ENCODE measurements at places on chromosomes 12 and 14.

- no peak for DNase-seq
These were observed 24.3 kb downstream of the VRK1 start for GRCh38 chr14:96821501-96821900.

- DNase-seq, result no peak
These were observed 509.1 kb downstream of the DIO2 start for GRCh38 chr14:79702197-79702596.

- no peak for DNase-seq
These were observed 384.7 kb downstream of the ALG10 start for GRCh38 chr12:34406996-34407300.

DNA sequence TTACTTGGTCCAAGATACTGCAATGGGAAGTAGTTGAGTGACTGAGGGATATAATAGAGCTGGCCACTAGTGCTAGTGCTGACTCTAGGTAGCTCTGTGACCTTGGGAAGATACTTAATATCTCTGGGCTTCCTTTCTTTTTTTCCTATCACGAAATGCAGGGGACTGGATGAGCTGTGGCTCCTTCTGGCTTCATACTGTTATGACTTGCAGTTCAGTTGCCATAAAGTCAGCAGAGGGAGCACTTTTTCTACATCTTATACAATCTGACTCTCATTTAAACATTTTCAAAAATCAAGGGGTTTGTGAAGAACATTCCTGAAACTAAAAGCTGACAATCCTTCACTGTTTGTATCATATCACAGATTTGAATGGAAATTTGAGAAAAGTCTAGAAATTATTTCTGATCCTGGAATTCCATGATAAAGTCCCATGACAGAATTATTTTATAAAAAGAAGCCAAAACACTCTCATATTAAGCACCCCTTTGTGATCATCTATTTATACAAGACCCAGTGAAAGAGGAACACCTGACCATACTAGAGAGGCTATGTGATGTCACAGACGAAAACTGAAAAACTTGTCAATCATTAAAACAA is 5.3 kb downstream of the BHLHE41 start:
- no peak for DNase-seq

DNA sequence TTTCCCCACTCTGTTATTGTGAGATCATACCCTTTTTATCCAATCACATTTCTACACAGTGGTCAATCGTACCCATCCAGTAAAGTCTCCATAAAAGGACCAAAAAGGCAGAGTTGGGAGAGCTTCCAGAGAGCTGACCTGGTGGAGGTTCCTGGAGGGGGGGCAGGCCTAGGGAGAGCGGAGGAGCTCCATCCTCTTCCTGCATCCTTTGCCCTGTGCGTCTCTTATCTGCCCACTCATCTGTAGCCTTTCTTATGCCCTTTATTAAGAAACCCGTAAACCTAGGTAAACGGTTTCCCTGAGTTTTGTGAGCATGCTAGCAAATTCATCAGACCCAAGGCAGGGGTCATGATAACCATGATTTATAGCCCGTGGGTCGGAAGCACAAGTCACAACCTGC is 26.2 kb downstream of the EVL start:
- no peak for DNase-seq

GRCh38 chr14:55580470-55581341 is 699 bp downstream of the KTN1 start:
- peak; percentile 11 for DNase-seq

DNA sequence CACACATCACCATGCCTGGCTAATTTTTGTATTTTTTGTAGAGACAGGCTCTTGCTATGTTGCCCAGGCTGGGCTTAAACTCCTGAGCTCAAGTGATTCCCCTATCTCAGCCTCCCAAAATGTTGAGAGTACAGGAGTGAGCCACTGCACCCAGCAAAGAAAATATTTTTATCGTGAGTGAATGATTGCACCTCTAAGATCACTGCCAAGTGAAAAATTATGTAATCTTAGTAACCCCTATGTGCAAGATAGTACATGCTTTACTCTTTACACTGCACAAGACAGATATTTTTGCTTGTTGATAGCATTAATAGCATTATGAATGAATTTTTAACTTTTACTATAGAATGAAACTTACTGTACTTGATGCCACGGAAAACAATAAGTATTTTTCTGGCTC is 3.4 kb upstream of the MRPS35 start:
- DNase-seq, result no peak

GRCh38 chr12:32819424-32819823 is 63.7 kb upstream of the YARS2 start:
- no peak for DNase-seq

DNA sequence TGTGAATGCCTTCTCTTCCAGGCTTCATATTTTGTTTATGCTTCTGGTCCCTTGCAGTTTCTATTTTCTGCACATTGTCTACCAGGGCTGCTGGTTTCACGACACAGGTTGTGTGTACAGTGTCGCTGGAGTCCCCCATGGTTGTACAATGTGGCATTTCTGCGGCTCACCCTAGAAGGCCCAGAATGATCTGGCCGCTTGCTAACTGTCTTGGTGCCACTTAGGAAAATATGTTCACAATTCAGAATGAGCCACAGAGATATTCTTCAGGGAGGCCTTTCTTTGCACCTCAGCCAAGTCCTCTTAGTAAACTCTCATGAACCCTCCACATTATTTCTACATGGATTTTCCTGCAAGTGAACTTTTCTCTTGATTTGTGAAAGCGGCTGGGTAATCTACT is 195.4 kb downstream of the SUDS3 start:
- DNase-seq, result no peak

DNA sequence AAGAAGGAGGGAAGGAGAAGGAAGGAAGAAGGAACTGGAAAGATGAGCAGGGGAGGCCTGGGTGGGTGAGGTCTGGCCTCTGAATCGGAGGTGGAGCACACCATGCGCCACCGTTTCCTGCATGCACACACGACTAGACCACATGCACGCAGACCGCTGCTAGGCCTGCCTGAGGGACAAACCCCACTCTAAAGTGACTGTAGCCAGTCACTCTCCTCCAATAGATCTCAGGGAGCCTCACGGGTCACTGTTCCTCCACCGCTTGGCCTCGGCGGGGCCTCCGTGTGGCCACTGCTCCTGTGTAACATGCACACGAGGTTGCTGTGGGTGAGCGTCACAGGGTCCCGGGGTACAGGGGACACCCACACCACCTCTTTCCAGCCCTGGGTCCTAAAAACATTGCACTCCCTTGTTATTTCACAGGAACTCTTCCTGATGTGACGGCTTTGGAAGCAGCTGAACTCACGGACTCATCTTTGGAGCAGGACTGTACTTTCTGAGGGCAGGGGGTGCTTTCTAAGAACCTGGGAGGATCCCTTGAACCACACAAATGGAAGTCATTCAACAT is 17.6 kb upstream of the CEBPE start:
- no peak for DNase-seq

GRCh38 chr14:61511558-61511948 is 183.8 kb upstream of the HIF1A start:
- no peak for DNase-seq

DNA sequence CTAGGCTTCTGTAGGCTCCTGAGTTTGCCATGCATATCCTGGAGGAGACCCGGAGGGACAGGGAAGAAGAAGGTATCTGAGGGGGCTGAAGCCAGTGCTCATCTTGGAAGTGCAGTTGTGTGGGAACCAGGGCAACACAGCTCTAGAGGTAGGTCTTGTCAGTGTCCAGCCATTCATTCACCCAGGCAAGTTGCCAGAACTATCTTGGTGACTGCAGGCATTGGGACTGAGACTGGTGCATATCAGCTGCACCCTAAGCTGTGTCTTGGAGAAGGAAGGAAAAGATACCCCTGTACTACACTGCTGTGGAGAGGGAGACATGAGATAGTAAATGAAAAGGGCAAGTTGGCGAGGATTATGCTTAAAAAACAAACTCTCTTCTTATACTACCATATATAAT is 4.9 kb upstream of the WIF1 start:
- DNase-seq, result no peak

- no peak for DNase-seq
These were observed 182.3 kb upstream of the PWP1 start for GRCh38 chr12:107503129-107503855.

- DNase-seq, result no peak
These were observed 484.6 kb downstream of the VRK1 start for GRCh38 chr14:97281741-97282140.

- no peak for DNase-seq
These were observed 22.7 kb downstream of the CLMN start for GRCh38 chr14:95296966-95297365.

- no peak for DNase-seq
These were observed 105.1 kb upstream of the AMIGO2 start for GRCh38 chr12:47184813-47185212.

DNA sequence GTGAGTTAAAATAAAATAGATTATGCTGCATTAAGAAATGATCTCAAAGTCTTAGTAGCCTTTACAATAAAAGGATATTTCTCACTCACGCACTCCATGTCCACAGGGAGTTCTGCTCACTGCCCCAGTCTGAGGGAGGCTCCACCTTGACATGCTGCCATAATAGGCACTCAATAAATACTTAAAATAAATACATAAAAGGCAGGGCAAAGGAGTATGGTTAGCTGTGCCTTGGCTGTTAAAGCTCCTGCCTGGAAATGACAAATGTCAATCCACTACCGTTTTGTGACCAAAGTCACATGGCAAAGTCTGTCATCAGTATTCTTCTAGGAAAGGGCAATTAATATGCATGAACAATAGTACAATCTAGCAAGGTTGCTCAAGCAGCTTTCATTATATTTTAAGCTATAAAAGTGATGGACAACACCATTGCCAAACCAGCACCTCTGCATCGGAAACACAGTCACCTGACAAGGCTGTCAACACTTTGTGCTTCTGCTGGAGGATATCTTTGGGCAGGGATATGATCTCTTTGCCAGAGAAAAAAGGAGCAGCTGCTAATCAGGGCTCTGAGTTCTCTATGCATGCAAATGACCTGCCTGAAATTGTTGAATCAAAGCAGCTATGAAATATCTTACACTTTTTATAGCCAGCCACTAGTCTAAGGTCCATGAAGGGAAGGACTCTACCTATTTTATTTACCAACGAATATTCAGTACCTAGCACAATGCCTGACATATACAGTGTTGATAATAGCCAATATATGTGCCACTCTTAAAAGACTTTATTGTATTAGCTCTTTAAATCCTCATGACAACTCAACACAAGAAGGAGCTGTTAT is 90.1 kb downstream of the PTPRR start:
- DNase-seq, result no peak

GRCh38 chr12:69254046-69254445 is 14.7 kb downstream of the CPSF6 start:
- DNase-seq, result no peak

- no peak for DNase-seq
These were observed 77.4 kb downstream of the SCARB1 start for GRCh38 chr12:124786061-124786964.

- no peak for DNase-seq
These were observed 21.3 kb upstream of the OASL start for GRCh38 chr12:121060149-121061001.

- no peak for DNase-seq
These were observed 64.9 kb downstream of the LLPH start for GRCh38 chr12:66065641-66066136.

DNA sequence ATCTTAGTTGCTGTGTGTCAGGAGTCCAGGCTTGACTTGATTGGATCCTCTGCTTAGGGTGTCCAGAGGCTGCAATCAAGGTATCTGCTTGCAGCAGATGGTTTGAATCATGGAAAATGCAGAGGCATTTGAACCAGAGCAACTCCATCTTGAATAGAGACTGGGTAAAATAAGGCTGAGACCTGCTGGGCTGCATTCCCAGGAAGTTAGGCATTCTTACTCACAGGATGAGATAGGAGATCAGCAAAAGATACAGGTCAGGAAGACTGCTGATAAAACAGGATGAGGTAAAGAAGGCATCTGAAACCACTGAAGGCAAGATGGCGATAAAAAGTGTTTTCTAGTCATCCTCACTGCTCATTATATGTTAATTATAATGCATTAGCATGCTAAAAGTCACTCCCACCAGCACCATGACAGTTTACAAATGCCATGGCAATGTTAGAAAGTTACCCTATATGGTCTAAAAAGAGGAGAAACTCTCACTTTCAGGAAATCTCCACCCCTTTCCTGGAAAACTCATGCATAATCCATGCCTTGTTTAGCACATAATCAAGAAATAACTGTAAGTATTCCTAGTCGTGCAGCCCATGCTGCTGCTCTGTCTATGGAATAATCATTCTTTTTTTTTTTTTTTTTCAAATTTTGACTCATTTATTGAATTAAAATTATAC is 218.3 kb upstream of the CPNE8 start:
- DNase-seq, result no peak

GRCh38 chr12:32997471-32997870 is 100.9 kb upstream of the PKP2 start:
- DNase-seq, result no peak

- no peak for DNase-seq
These were observed 372.6 kb downstream of the BCL11B start for GRCh38 chr14:98899441-98899840.

DNA sequence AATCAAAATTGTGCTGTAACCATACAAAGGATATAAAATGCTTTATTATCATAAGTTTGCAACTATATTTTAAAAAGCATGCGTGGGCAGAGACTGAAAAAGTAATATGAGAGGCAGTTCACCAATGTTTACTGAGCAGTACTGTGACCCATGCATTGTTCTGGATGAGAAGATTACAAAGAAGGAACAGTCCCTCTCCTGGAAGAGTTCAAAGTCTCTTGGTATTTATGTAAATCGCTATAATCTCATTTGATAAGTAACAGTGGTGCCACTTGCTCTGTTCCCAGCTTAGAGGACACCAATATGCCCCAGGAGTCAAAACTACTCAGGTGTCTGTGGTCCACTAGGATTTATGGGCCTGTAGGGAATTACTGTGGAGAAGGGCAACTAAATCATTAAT is 2.1 kb upstream of the CMAS start:
- DNase-seq, result no peak

GRCh38 chr12:103401421-103401820 is 94.3 kb downstream of the C12orf42 start:
- no peak for DNase-seq

Measured in GF-D8 (cell line).